ENCODE measurements at places on chromosomes 1 and 21.

DNA sequence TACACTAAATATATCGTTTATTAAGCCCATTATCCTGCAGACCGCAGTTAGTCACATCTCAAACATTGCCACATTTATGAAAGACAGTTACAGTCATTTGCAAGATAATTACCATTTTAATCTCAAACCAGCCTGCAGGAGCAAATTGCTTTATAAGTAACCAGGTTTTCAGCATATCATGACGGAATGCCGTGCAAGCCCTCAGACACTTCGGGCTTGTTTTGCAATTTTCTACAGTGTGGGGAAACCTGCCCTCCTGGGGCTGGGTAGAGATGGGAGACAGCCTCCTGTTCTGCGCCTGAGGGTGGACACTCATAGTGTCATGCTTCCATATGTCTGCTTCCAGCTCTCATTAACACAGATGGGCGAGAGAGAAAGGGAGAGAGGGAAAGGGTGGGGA, 563.9 kb downstream of the NPHP4 start:
- DNase-seq: no peak

DNA sequence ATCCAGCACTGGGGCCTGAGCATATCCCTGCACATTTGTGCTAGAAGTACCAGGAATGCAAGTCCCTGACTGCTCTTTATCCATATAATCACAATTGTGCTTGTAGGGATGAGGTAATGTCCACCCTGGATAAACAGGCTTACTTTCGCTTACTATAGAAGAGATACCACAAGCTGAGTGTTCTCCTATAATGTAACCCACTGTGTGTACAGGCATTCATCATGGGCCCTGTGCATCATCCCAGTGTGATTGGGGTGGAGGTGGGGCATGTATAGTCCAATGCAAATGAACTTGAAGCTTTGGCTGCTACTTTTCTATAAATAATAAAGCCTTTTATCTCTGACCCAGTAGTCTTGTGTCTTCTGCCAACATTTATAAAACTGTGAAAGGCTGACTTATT, 69.3 kb downstream of the MAN1A2 start:
- DNase-seq: no peak

DNA sequence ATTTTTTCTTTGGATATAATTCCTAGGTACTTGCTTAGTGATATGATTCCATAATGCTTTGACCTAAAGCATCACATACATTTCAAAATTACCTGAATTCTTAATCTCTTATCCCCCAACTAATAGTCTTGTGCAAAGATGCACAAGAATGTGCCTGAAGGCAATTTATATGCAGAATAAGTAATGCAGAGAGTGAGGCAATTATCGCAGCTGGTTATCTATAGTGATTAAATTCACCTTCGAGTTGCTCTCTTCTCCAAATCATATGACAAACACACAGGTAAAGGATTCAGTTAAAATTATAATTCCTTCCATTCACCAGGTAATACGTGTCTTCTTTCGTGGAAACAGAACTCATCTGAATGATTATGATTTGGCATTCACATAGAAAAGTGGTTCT, 717.3 kb downstream of the MRPL39 start:
- DNase-seq: no peak

DNA sequence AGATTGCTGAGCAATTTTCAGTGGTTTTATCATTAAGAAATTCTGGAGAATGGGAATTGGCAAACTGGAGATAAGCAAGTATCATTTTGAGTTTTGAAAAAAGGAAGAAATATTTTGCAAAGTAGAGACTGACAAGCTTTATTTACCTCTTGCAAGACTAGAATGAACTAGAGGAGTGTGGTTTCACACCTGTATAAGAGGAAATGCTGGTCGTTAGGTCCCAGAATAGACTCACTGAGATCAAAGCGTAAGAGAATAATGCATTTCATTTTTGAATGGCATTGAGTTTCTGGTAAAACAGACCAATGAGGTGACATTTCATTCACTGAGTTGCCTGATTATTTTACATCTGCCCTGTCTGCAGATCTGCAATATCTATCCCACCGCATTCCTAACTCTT, 308.1 kb downstream of the ADGRL2 start:
- no peak for DNase-seq

GRCh38 chr1:117054068-117054467, 6.1 kb upstream of the TTF2 start:
- no peak for DNase-seq

- no peak for DNase-seq
Measured at GRCh38 chr1:162003061-162003829, 20.4 kb downstream of the OLFML2B start.

GRCh38 chr1:42841010-42841409, 5.4 kb upstream of the ZNF691 start:
- DNase-seq: no peak

All from NCI-H2081 treated with DMSO at 0.1 percent for 48 hours (cell line).